Adrenal gland (tissue), 19 donors: ENCODE measurements at places on chromosomes 4 and X. TPM values are rescaled to one million over a fixed set of nuclear protein-coding genes. Genes with fewer than 3 reads are reported as not detected.
A peak's percentile ranks its signal among the peaks of the same experiment; 100 is the strongest.

- peak; percentile 50 for DNase-seq
- peaks cover 14% of the 10 kb centered on the region for H3K4me1 ChIP-seq
- peaks cover 49% of the 10 kb centered on the region for H3K27me3 ChIP-seq
Observed at GRCh38 chr4:4852591-4853362, 6.7 kb upstream of the MSX1 start.

GRCh38 chr4:25818876-25819275, 43.9 kb downstream of the SEL1L3 start:
- H3K36me3 ChIP-seq, result no peaks in the 10 kb centered on the region
- no peak overlapping the region for H3K27ac ChIP-seq
- H3K4me1 ChIP-seq, result peaks cover 8% of the 10 kb centered on the region

DNA sequence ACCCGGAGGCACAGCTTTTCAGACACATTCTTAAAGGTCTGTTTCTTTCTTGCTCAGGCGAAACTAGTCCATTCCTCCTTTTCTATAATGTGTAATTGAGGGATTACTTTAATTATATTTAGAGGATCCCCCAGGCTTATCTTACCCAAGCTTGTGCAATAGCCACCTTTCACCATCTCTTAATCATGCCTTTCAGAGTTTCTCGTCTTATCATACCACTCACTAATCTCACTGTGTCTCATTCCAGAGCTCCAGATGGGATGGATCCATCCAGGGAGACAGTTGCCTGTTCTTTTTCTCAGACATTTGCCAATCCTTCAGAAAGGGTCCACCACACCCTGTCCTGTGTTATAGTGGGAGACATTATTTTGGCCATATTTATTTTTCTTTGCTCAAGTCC, 12.5 kb downstream of the SPARCL1 start:
- H3K4me1 ChIP-seq, result peaks cover 21% of the 10 kb centered on the region
- no peak for DNase-seq
- H3K27me3 ChIP-seq, result no peaks in the 10 kb centered on the region

DNA sequence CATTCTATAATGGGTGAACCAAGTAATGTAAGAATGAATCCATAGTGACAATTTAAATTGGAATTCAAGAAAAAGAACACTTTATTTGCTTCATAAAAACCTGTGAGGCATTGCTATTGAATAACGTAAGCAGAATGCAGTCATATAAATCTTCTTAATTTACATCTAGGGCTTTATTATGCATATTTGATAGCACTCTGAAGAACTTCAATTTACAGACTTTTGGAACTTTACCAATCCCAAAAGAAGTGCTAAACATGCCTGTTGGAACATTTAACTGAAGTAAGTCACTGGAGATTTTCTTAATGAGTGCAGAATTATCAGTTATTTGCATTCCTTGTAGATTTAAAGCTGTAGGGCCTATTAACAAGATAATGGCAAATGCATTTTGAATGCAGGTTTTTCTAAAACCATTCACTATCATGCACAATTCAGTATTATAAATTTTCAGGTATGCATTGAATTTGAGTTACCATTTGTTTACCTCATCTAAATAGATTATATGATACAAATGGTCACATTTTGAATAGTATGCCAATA, 1181.2 kb downstream of the ARAP2 start:
- no peaks in the 10 kb centered on the region for H3K36me3 ChIP-seq
- no peaks in the 10 kb centered on the region for H3K4me1 ChIP-seq
- no peak for DNase-seq
- H3K27me3 ChIP-seq, result no peaks in the 10 kb centered on the region
- H3K4me3 ChIP-seq, result no peak overlapping the region

CFAP299 gene
- not detected for total RNA-seq

C4orf50 gene
- total RNA-seq, result 0.70 TPM

GPR50 gene
- not detected for total RNA-seq
